ENCODE measurements at places on chromosomes 5 and 9. TPM values are rescaled to one million over a fixed set of nuclear protein-coding genes. Genes with fewer than 3 reads are reported as not detected.
A peak's percentile ranks its signal among the peaks of the same experiment; 100 is the strongest.

The IFNA17 gene
- not detected for total RNA-seq

The OMD gene
- not detected for total RNA-seq

DNA sequence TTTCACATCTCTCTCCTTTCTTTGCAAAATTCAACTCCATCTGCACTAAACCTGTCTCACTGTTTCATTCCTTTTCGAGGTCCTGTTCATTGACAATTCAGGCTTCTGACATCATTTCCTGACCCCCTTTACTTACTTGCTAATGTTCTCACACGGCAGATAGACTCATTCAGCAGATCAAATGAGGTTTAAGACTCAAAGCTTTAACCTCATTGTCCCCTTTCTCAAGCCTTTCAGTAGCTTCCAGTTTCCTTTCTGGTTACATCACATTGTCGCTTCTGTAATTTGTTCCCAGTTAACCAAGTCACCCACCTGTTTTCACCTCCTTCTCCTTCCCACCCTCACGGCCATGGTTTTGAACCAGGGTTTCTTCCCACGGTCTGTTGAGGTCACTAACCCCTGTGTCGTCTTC, 143.4 kb upstream of the OTULINL start:
- no peak for DNase-seq

- DNase-seq, result no peak
These were observed 56.1 kb upstream of the IFNK start for GRCh38 chr9:27468000-27468399.

GRCh38 chr5:95647886-95648860, 1.6 kb downstream of the RFESD start:
- no peak for DNase-seq

GRCh38 chr5:171570244-171570825, 150.9 kb downstream of the FGF18 start:
- no peak for DNase-seq

DNA sequence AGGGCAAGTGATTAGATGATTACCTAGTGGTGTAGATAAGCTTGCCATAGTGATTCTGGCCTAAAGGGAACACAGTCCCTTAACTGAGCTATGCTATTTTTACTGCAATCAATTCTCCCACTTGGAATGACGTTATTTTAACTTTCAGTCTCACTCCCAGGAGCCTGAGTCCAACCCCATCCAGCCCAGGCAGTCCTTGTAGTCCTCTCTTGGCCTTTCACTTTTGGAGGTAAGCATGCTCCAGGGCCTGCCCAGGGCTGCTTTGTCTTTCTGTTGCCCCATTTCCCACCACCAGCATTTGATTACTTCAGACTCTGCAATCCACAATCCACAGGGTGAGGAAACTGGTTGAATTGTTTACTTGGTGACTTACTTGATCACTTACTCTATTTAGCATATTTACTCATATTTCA, 233.0 kb downstream of the CD180 start:
- no peak for DNase-seq

DNA sequence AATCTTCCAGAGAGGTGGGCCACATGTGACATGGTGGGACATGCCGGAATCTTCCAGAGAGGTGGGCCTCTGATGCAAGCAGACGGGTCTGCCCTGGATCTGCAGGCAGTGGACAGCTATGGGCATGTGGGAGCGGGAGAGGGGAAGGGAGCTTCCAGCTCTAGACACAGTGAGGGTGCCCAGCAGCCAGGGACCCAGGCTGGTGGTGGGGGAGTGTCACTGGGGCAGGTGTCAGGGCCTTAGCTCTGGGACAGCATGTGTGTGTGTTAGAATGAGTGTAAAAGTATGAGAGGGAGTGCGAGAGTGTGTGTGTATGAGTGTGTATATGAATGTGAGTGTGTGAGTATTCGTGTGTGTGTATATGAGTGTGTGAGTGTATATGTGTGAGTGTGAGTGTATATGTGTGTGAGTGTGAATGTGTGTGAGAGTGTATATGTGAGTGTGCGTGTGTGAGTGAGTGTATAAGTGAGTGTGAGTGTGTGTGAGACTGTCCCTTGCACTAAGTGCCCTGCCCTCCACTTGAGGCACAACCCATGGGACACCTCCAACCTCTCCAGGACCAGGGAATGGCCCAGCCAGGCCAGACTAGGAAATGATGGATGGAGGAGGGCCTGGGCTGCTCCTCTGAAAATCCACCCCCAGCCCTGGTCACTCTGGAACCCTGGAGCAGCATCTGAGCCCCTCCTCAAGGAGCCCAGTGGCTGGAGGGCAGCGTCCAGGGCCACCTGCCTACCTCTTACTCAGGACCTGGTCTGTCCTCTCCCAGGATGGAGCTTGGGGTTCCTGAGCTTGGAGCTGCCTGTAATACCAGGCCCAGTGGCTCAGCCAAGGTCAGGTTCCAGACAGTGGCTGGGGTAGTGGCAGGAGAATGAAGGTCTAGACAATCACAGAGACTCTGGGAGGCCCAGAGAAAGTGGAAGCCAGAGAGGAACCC, 122.2 kb downstream of the C9orf50 start:
- DNase-seq, result no peak

DNA sequence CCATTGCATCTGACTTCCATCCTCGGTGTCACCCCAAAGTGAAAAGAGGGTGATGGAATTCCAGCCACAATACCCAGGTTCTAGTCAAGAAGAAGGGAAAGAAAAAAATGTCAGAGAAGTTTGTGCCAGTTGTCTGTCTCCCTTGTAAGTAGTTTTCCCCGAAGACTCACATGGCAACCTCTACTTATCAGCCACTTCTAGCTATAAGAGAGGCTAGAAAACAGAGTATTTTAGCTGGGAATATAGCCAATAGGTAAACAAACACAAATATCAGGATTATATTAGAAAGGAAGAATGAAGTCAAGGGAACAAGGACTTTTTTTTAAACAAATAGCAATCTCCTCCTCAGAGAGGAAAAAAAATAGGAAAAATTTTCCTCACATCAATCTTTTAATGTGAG, 12.2 kb upstream of the ISL1 start:
- no peak for DNase-seq

- peak; percentile 92 for DNase-seq
These were observed 159.3 kb downstream of the RGS3 start for GRCh38 chr9:113622600-113623400.

- no peak for DNase-seq
These were observed 387.1 kb downstream of the PDE4D start for GRCh38 chr5:59506285-59506877.

GRCh38 chr9:121192959-121193640, 8.6 kb downstream of the RAB14 start:
- no peak for DNase-seq

- no peak for DNase-seq
These were observed 224.7 kb downstream of the FSTL4 start for GRCh38 chr5:133387621-133388020.
